Stimulated activated CD8-positive, alpha-beta memory T cell treated with anti-CD3 and anti-CD28 coated beads, Interleukin-12 subunit alpha, Interleukin-12 subunit beta, amount 100 ng/mL, for 1 hour (primary cell): ENCODE measurements at places on chromosomes 13 and 19.

- DNase-seq, result no peak
These were observed 75.3 kb downstream of the TEX29 start for GRCh38 chr13:111395511-111396393.

GRCh38 chr19:44111910-44112463 is 1.2 kb upstream of the ZNF225 start:
- DNase-seq, result no peak

DNA sequence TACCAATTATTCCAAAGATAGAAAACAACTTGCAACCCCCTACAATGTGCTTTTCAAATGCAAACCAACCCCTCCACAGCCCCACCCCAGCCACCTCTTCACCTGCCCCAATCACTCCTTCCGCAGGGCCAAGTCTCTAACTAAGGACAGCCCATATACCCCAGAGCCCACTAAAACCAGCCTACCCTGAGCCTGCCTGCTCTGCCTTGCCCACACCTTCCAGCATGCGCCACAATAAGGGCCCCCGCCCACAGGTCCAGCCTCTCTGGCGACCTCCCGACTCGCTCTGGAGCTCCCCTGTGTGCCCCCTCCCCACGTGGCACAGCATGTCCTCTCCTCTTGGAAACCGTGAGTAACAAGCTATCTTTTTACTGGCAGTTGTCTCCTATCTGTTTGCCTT is 42.8 kb upstream of the MEDAG start:
- no peak for DNase-seq

- DNase-seq, result no peak
These were observed 21.8 kb downstream of the CCNA1 start for GRCh38 chr13:36454121-36454520.

- no peak for DNase-seq
These were observed 22.8 kb downstream of the WTIP start for GRCh38 chr19:34504273-34504808.

DNA sequence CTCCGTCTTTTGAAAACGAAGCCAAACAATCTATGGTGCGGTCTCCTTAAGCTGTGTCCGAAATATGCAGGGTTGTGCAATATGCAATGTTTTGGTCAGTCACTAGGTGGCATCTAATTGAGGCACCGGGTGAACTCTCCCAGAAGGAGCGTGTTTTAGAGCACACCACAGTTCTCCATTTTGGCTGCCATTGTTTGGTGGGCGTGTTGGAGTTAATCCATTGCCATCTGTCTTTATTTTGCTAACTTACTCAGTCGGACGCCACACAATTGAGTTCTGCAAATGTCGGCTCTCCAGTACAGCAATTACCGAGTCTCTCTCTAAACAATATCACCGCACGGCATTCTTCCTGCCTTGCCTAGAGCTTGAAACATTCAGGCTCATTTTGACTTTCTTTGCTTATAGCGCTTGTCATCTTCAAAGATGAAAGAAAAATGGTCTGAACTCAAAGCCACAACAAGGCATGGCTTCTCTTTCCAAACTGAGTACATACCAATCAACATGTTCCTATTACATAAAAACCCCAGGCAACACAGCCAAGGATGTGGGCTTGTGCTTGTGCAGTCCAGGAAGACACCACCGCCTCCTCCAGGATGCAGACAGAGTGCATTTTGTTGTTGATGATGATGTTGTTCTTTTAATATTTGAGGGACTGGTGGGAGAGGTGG is 182.0 kb upstream of the SERP2 start:
- peak; percentile 11 for DNase-seq

DNA sequence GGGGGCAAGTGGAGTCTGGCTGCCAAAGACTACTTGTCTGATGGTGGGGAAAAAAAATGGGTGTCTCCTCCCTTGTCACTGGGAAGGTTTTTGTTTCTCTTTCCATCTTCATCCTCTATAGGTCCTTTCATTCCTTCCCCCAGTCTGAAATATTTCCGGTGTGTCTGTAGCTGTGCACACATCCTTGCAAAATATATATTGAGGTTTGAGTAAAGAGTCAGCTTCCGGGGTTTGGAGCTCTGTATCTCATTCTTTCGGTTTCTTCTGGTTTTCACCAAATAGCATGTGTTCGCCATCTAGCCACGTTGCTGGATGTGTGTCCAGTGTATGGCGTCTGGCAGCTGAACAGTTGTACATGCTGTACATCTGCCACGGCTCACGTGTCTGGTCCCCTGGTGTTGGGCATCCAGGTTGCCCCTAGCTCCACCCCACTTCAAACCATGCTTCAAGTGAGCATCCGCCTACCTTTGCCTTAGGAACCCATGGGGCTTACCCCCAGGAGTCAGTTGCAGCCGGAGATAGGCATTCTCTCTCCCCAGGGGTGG is 142.2 kb downstream of the SIPA1L3 start:
- no peak for DNase-seq

DNA sequence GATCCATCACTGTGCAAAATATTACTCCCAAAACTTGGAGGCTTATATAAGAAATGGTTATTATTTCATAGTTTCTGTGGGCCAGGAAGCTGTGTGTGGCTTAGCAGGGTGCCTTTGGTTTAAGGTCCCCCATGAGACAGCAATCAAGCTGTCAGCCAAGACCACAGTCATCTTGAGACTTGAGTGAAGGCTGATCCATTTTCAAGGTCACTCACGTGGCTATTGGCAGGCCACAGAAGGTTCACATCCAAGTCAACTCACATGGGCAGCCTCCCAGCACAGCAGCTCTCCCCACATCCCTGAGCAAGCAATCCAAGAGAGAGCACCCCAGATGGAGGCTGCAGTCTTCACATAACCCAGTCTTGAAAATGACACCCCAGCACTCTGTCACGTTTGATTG is 537.4 kb downstream of the MYO16 start:
- DNase-seq, result no peak

- no peak for DNase-seq
These were observed 15.9 kb upstream of the EID2 start for GRCh38 chr19:39555883-39556282.

GRCh38 chr19:35216016-35216832 is 12.3 kb downstream of the FAM187B start:
- no peak for DNase-seq

GRCh38 chr19:45692187-45693105 is at the start of gene QPCTL:
TSS of gene QPCTL (plus strand) at chr19:45692666. CDS start at chr19:45692704, 38 bp downstream.
- DNase-seq, result peak; percentile 92

- DNase-seq, result no peak
These were observed 15.5 kb downstream of the DPP9 start for GRCh38 chr19:4707956-4708650.

- DNase-seq, result no peak
These were observed 5.8 kb downstream of the CRYL1 start for GRCh38 chr13:20519875-20520274.

- no peak for DNase-seq
These were observed 111.3 kb downstream of the ZNF486 start for GRCh38 chr19:20278342-20278741.

GRCh38 chr13:44132710-44133109 is 240.9 kb upstream of the SERP2 start:
- no peak for DNase-seq

- no peak for DNase-seq
These were observed 197.6 kb downstream of the DNAJC15 start for GRCh38 chr13:43220873-43221595.

DNA sequence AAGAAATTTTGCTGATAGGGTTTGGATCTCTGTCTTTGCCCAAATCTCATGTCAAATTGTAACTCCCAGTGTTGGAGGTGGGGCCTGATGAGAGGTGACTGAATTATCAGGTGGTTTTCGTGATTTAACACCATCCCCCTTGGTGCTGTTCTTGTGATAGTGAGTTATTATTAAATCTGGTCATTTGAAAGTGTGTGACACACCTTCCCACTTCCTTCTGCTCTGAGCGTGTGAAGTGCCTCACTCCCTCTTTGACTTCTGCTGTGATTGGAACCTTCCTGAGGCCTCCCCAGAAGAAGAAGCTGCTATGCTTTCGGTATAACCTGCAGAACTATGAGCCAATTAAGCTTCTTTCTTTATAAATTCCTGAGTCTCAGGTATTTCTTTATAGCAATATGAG is 632.0 kb downstream of the SLITRK5 start:
- DNase-seq, result no peak

GRCh38 chr13:75411924-75412537 is 69.9 kb downstream of the TBC1D4 start:
- DNase-seq, result no peak
